ENCODE measurements at places on chromosomes 4 and X.

DNA sequence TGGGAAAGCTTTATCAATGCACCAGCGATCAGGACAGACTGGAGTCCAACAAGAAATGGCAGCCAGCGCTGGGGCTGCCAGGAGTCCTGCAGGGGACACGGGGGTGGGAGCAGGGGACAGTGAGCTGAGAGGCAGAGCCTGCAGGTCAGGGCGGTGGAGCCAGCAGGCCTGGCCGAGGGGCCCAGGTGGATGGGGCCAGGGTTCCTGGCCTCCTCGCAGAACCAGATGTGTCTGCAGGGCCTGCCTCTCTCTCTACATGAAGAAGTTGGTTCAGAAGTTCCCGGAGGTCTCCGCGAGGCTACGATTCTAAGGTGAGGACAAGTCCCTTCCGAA is 63.6 kb downstream of the CPZ start:
- DNase-seq, result no peak

DNA sequence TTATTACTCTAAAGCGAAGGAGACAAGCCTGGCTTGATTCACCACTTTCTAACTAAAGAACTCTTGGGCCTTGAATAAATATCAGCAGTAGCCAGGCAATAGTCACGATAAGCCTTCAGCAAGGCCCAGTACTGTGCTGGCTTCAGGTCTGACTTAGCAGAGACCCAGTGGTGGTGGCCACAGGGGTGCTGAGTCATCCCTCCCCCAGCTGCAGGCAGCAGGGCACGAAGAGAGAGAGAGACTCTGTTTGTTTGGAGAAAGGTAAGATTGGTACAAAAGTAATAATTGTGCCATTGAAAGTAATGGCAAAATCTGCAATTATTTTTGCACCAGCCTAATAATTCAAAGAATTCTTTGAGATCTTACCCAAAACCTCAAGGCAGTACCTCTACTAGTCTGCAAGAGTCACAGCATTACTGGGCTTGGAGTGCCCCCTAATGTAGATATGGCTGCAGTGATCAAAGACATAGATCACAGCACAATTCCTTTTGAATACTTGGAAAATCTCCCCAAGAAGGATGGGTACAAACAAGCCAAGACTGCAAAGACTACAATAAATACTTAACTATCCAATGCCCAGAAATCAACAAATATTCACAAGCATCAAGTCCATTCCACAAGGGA is 159.5 kb upstream of the USP38 start:
- DNase-seq, result no peak

GRCh38 chr4:176259330-176260090 is 9.5 kb downstream of the ASB5 start:
- DNase-seq, result no peak

GRCh38 chr4:185950891-185951290 is 118.1 kb upstream of the TLR3 start:
- DNase-seq, result no peak

DNA sequence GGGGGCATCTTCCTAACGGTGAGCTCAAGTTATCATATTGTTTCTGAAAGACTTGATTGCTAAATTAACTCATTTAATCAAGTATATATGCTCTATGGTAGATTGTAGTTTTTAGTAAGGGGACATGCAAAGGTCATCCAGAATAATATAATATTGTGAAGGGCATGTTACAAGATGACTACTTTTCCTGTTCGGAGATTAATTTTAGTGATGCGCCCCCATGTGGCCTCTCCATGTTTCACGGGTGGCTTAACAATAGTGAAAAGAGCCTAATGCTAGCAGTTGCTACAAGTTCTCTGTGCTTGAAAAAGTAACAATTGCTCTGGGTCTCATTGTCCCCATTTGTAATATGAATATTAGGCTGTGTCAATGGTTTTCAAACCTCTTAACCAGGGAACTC is 12.2 kb downstream of the SMPX start:
- peak; percentile 3 for DNase-seq

DNA sequence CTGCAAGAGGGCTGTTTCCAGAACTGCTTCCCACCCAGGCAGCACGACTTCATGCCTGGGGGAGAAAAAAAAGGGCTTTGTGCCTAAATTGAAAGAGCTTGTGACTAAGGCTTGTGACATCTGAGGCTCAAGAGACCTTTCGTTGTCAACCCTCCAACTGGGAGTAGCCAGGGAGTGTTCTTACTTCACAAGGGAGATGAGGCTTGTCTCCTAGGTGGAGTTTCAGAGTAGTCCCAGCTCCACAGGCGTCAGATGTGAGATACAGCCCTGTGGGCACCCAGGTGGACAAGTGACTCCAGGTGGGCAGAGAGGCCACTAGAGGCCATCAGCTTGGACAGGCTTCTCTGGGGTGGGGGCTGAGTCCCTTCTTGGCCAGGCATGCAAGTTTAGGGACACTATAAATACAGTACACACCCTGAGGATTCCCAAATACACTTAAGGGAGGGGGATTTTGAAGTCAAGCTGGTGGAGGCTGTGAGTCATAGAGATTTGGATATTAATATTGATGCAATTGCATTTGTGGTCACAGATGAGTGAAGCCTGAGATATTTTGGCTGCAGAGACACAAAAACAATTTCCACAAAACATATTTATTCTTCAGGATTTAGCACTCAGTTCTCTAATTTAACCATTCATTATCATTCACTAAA is 40.1 kb upstream of the SETD7 start:
- DNase-seq, result no peak

DNA sequence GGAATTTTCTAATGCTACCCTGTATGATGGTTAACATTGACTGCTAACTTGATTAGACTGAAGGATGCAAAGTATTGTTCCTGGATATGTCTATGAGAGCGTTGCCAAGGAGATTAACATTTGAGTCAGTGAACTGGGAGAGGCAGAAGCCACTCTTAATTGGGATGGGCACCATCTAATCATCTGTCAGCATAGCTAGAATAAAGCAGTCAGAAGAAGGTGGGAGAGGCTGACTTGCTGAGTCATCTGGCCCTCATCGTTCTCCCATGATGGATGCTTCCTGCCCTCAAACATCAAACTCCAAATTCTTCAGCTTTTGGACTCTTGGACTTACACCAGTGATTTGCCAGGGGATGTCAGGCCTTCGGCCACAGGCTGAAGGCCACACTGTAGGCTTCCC is 878.5 kb downstream of the PCDH7 start:
- DNase-seq, result no peak

DNA sequence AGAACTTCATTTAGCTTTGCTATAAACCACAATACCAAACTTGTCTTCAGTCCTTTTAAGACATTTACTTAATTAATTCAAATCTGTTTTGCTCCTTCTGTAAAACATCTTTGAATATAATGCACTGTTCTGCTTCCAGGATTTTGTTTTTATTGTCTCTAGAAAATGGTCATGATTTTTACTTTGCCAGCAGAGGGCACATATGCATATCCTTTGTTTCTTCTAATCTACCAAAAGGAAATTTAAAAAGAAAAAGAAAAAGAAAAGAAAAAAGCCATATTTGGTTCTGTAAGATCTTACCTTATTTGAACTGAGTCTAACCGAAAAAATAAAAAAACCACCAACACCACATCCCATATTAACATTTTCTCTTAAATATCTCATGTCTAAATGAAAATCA is 101.9 kb upstream of the CCSER1 start:
- DNase-seq, result no peak

DNA sequence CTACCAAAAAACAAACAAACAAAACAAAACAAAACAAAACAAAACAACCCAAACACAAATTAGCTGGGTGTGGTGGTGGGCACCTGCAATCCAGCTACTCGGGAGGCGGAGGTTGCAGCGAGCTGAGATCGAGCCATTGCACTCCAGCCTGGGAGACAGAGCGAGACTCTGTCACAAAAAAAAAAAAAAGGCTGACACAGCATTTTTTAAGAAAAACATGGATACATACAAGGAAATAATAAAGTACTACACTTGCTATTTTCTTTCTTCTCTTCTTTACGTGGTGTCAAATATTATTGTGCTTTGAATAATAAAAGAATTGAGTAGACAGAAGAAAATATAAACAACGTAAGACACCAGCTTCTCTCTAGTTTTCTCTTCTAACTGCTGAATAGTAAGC is 73.9 kb downstream of the TEX11 start:
- DNase-seq, result no peak

- DNase-seq, result no peak
Measured at GRCh38 chr4:141659539-141659938, 23.2 kb downstream of the IL15 start.

- no peak for DNase-seq
Measured at GRCh38 chrX:9482408-9482807, 17.6 kb downstream of the TBL1X start.

DNA sequence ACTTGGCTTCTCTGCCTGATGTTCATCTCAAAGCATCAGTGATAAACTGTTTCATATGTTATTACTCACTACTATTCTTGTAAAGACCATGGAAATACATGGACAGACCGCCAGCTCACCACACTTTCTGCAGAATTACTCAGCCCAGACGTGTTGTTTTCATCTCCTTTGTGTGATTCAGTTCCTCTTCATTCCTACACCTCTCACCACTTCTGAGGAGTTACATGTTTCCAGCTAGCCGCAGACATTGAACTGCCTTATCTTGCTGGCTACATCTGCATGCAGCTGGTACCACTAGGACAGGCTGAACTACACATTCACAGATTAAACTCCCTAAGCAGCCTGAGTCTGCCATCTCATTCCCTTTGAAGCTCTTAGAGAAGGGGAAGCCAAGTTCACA is 443.2 kb upstream of the FGF16 start:
- peak; percentile 45 for DNase-seq

- DNase-seq, result no peak
Measured at GRCh38 chr4:87356832-87357526, 34.0 kb downstream of the HSD17B11 start.

DNA sequence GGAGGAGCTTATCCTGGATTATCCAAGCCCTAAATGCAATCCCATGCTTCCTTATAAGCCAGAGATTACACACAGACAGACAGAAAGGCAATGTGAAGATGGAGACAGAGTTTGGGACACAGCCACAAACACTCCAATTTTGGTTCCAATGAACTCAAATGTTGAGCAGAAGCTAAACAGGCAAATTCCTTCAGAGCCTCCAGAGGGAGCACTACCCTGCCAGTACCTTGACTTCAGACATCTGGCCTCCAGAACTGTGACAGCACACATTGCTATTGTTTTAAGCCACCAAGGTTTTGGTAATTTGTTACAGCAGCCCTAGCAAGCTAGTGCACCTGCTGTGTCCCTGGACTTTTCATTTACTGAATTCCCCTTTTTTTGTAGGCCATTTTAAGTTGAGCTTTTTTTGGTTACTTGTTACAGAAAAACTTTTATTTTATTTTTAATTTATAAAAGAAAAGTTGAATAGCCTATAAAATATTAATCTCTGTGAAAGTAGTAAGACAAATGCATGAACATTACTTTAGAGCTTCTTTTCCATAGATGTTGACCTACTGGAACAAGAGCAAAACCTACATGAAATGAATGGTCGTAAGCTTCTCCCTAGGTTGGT is 33.4 kb upstream of the SRD5A3 start:
- DNase-seq, result no peak

GRCh38 chrX:110924871-110925270 is 129.3 kb upstream of the CHRDL1 start:
- no peak for DNase-seq

DNA sequence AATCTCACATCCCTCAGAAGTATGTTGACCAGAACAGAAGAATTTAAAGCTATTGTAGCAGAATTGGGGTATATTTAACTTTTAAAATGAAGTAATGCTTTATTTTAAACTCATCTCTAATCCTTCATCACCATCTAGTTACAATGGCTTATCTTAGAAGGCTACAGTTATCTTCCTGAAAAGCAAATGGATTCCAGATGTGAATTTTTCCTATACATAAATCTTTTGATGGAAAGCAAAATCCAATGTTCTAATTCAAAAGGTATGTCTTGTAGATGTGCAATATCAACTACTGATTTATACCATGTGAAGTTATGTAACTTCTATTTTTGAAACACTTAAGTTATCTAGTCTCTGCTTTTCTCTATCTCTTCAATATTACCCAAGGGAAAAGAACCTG is 47.6 kb downstream of the CCNG2 start:
- no peak for DNase-seq

GRCh38 chr4:154120690-154121345 is 331.9 kb upstream of the SFRP2 start:
- no peak for DNase-seq

GRCh38 chr4:40804598-40804997 is 54.8 kb downstream of the NSUN7 start:
- no peak for DNase-seq

DNA sequence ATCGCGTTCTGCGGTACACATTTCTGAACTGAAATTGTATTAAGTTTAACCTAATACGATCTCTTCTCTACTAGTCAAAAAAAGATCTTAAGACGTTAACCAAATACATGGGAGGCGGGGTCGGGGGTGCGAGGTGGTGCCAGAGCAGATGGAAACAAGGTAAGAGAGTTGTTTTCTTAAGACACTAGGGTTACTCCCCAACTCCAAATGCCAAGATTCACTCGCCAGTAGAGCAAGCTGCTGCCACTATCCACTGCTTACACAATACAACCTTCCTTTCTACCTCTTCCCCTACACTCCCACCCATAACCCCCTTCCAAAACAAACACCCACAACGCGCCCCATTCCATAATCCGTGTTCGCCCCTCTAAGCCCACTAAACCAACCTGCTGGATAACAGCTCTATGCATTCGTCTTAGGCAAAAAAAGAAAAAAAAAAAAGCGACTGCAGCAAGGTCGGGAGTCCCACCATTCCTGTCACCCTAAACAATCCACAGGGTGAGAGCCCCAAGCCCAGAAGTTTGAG is 1.3 kb downstream of the LCORL start:
- DNase-seq, result peak; percentile 4

Data from T-helper 2 cell treated with Interferon-gamma antibody and Interleukin-4, amounts not matched to agents 5 μg/mL and 100 μg/mL, for 36 hours (primary cell).